ENCODE measurements at places on chromosomes 1 and 21. TPM values are rescaled to one million over a fixed set of nuclear protein-coding genes. Genes with fewer than 3 reads are reported as not detected.

TENT5C gene
- polyA plus RNA-seq: 6.7 TPM

ADAM30 gene
- polyA plus RNA-seq: not detected

DPT gene
- polyA plus RNA-seq: 13.4 TPM

AKIRIN1 gene
- 7.5 TPM for polyA plus RNA-seq

TFF2 gene
- polyA plus RNA-seq: 19.6 TPM

KMO gene
- 0.26 TPM for polyA plus RNA-seq

ANGPTL1 gene
- polyA plus RNA-seq: 2.5 TPM

GPR37L1 gene
- polyA plus RNA-seq: 0.02 TPM

ZNF697 gene
- polyA plus RNA-seq: 2.2 TPM

PADI4 gene
- 0.12 TPM for polyA plus RNA-seq

FAM151A gene
- 0.21 TPM for polyA plus RNA-seq

BEST4 gene
- 0.56 TPM for polyA plus RNA-seq

TFF3 gene
- 51.9 TPM for polyA plus RNA-seq

ANKRD35 gene
- polyA plus RNA-seq: 0.68 TPM

ZBTB8B gene
- polyA plus RNA-seq: 0.05 TPM

SHISAL2A gene
- polyA plus RNA-seq: 0.19 TPM

PCP4 gene
- polyA plus RNA-seq: 8.2 TPM

DAB1 gene
- polyA plus RNA-seq: 0.49 TPM

OR2AK2 gene
- not detected for polyA plus RNA-seq

PKLR gene
- polyA plus RNA-seq: 0.19 TPM

OR14K1 gene
- polyA plus RNA-seq: not detected

INAVA gene
- 17.8 TPM for polyA plus RNA-seq

FAM72B gene
- polyA plus RNA-seq: 0.19 TPM

FAM167B gene
- 11.6 TPM for polyA plus RNA-seq

AVPR1B gene
- polyA plus RNA-seq: 0.68 TPM

CYP4A22 gene
- 0.11 TPM for polyA plus RNA-seq

TAS1R1 gene
- polyA plus RNA-seq: not detected

ROR1 gene
- polyA plus RNA-seq: 1.3 TPM

MARK1 gene
- polyA plus RNA-seq: 3.5 TPM

PRAMEF14 gene
- polyA plus RNA-seq: not detected

FAM131C gene
- polyA plus RNA-seq: 5.9 TPM

All from pancreas (tissue), 10 donors.